ENCODE measurements at places on chromosomes 7 and 10.
A peak's percentile ranks its signal among the peaks of the same experiment; 100 is the strongest.

GRCh38 chr7:42145539-42145938 lies 91.5 kb downstream of the GLI3 start:
- DNase-seq: no peak

DNA sequence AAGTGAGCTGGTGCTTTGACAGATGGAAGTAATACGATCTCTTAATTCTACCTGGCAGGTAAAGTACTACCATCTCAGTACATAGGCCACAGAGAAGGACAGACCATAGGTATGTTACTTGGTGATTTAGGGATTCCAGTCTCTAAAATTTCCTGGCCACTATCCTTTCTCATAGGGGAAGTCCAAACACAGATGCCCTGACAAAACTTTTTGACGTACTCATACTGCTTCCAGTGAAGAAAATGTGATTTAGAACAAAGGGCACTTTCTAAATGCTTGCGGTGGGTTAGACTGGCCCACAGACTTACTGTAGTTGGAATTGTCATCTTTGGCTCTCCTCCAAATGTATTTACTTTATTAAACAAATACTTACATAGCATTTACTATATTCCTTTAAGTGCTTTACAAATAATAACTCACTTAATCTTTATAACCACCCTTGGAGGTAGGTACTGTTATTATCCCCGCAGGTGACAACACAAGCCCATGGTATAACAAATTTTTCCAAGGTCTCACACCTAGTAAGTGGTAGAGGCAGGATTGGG lies 3.0 kb downstream of the PI4K2A start:
- no peak for DNase-seq

DNA sequence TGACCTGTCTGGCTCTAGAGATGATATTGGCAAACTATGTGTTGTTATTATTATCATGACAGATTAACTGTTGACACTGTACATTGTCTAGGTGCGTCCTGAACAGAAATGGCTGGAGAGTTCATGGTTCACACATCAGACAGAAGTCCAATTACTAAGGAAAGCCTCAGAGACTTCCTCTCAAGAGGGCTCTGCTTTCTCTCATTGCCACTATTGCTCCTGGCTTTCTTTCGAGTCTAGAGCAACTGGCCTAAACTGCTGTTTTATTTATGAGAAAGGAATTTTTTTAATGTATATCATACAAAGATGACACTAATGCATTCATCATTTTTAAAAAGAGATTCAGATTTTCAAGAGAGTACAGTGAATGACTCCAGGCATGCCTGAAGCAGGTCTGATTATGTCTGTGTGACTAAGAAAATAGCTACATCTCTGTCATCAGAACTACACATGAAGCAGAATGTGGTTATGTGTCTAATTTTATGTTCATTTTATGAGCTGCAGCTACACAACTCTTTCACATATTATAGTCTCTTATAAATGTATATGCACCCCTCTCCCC lies 30.4 kb downstream of the NRCAM start:
- no peak for DNase-seq

DNA sequence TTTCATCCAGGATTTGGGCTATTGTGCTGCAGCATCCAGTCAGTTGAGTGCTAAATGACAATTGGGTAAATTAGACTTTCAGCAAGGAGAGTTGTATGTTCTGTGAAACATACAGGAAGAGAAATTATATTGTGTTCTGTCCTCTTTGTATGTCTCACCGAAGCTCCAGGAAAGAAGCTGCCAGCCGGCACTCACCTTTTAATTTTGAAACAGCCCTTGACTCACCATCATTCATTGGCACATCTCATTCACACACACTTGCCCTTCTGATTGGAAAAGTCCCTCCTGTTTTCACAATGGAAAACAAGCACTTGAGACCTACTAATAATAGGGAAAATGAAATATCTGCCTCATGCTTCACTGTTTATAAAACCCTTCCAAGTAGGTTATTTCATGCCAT lies 495.6 kb downstream of the RPS24 start:
- DNase-seq: no peak

GRCh38 chr7:125406111-125406510 lies 476.5 kb upstream of the POT1 start:
- DNase-seq: no peak

DNA sequence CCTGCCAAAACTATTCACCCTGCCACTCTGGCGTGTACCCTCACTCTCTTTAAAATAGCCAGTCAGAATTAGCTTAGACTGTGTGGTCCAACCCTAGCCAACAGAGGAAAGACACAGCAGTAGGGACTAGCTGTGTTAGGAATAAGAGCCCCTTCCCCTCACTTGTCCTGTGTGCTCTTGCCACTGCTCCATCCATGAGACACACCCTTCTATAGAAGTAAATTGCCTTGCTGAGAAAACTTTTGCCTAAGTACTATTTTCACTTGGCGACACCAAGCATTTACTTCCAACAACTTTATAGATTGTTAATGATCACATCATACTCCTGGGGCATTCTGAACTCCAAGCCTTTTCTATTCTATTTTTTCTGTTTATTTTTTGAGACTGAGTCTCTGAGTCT lies 170.2 kb upstream of the TRIM24 start:
- no peak for DNase-seq

- no peak for DNase-seq
Measured at GRCh38 chr7:70700941-70701425, 431.0 kb upstream of the GALNT17 start.

GRCh38 chr7:47893238-47893637 lies 55.0 kb downstream of the PKD1L1 start:
- no peak for DNase-seq

- peak; percentile 11 for DNase-seq
Measured at GRCh38 chr10:61992671-61993668, 91.5 kb downstream of the ARID5B start.

GRCh38 chr7:138667535-138668228 lies 33.5 kb downstream of the SVOPL start:
- no peak for DNase-seq

DNA sequence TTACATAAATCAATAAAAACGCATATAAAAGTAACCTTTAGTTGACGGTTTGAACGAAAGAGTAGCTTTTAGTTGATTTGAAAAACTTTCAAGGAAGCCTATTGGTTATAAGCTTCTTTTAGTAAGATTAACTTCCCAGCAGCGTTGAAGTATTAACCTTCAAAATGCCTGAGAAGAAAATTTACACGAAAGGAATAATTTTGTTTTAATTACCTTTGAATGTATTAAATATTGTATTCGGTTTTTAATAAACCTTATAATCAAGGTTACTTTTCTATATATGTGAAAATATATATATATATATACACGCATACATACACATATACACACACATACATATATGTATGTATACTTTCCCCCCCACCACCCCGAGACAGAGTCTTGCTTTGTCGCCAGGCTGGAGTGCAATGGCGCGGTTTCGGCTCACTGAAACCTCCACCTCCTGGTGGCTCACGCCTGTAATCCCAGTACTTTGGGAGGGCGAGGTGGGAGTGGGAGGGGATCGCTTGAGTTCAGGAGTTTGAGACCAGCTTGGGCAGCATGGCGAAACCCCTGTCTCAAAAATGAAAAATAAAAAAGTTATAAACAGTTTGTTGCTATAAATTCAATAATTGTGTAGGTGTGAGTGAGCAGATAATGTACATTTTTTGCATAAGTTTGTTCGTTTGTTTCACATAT lies 57.6 kb upstream of the EZH2 start:
- DNase-seq: peak; percentile 15

GRCh38 chr7:44348851-44349781 lies 23.7 kb upstream of the CAMK2B start:
- DNase-seq: no peak

DNA sequence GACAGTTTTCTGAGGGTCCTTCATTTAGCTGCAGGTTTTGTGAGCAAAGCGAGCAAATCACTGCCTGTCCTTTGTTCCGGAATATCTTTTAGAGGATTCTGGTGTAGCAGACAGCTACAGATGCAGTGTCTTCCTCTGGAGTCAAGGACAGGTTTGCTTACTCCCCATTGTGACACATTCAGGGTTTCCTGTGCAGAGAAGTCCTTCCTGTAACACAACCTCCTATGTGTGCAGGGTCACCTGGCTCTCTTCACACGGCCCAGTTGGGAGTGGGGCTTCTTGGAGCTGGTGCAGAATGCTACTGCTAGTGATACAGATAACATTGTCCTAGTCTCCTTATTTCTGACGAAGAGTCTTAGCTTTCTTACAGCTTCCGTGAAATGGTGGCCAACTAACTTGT lies 47.9 kb downstream of the RBM33 start:
- DNase-seq: no peak

DNA sequence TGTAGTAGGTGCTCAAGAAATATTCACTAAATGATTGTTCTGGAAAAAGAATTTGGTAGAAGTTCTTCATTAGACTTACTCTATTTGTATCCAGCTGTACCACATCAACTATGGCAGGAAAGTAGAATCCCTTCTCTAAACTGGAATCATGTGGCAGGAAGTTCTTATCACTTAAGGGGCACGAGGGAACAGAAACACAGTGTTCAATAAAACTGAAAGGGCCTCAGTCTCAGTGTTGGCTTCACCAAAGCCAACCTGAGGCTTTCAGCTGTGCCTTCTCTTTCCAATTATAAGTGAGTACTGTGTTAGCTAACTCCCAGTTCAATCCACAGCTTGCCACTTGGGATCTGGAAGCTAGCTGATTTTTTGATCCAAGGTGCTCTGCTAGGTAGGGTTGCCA lies 257.6 kb upstream of the LRGUK start:
- no peak for DNase-seq

GRCh38 chr10:95211606-95212279 lies 17.7 kb downstream of the ACSM6 start:
- DNase-seq: no peak

DNA sequence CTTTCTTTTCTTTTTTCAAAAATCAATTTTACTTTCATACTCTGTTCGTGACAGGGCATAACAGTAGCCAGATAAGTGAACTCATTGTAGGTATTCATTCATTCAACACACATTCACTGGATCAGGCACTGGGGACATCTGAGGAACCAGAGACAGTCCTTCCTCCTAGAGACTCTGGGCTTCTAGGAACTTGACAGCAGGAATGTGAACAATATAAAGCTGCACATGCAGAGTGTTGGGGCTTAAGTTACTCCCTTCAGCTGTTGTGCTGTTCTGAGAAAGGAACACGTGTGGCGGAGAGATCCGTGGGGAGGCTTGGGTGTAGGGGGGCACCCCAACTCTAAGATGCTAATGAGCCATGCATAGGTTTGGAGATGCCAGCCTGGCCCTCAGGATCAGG lies 120.4 kb downstream of the PKD1L1 start:
- no peak for DNase-seq

DNA sequence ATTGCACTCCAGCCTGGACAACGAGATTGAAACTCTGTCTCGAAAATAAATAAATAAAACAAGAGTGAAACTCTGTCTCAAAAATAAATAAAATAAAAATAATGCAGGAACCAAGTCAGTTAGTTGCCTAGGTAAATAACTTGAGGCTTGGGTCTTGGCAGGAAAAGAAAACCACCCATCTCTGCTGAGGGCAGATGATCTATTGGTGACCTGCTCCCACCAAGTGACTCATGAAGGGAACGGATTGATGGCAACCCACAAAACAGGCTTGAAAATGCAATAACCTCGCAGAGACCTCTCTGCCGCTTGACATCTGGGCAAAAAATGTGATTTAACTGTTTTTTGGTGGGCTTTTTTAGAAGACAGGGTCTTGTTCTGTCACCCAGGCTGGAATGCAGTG lies 86.6 kb downstream of the CALN1 start:
- no peak for DNase-seq
